ENCODE measurements at places on chromosomes 3 and 15.

- peak; percentile 57 for DNase-seq
Measured at GRCh38 chr3:60720736-60721135, 530.5 kb downstream of the FHIT start.

- no peak for DNase-seq
Measured at GRCh38 chr3:4675704-4676103, 182.6 kb downstream of the ITPR1 start.

DNA sequence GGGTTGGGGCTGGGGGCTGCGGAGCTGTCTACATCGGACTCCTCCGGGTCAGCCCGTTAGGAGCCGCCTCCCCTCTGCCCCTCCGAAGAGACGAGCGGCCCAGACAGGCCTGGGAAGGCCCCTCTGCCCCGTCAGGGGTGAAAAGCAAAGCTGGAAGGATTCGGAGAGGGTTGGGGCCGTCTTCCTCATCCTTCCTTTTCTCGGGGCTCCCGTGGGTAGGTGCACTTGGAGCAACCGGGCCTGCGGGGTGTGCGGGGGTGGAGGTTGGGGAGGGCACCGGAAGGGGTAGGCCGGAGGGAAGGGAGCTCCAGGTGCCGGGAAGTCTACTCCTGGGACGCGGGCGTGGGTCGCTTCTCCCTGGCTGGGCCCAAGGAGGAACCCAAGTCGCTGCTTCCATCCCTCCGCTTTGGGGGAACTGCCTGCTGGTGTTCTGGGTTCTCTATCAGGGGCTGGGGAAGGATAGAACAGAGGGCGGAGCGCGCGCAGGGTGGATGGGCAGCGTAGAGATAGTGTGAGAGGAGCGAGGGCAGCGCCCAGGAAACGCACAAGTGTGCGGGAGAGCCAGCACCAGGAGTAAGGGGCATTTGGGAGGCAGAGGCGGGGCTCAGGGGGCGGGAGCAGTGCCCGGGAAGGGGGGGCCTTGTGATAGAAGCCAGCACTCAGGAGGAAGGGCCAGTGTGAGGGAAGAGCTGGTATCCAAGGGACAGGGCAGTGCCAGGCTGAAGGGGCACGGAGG lies 590 bp downstream of the POLR2H start:
- DNase-seq: peak; percentile 34

DNA sequence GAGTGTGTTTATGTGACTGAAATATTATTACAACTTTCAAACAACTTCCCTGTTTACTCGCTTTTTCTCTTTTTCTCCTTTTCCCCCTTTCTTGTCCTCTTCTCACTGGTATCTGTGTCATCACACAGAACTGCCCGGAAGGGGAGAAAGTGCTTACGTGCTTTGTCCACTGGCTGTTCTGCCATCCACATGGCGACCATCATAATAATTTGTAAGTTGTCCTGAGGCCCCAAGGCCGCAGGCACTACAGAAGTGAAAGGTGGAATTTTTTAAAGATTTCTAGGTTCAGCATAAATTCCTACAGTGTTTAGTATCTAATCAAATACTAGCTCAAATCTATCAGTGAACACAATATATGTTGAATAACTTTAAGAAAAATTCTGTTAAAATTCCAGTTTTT lies 26.7 kb upstream of the ABHD10 start:
- no peak for DNase-seq

DNA sequence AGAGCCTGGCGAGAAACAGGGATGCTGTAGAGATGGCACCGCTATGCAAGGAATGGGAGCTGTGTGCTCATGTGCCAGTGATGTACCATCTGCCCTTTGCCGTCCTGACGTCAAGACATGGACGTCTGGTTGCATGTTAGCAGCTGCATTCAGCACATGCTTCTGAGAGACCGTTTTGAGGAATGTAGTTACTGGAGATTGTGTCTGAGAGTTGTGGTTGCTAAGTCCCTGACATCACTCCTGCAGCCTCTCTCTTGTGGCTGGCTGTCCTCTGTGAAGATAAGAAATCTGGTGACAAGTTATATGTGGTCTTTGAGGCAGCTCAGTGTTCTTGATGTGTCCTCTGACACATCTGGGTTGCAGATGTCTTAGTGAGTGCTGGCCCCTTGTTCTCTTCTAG lies 165.1 kb downstream of the APBA2 start:
- DNase-seq: no peak

GRCh38 chr3:134020135-134020680 lies 9.5 kb downstream of the SLCO2A1 start:
- no peak for DNase-seq

DNA sequence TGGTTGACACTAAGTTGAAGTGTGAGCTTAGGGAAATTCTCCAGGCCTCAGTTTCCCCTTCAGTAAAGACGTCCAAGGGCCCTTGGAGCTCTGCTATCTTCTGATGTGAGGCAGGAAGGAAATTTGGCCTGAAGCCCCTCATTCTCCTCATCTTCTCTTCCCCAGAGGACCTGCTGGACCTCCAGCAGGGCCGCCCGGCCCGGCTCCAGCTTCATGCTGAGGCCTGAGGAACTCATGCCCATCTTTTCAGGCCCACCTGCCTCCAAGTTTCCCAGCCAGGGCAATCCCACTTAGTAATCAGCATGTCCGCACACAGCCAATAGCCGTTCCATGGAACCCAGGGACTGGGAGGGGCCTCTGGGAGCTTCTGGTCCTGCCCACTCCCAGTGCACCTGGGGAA lies 4.0 kb downstream of the LRRC15 start:
- DNase-seq: no peak

GRCh38 chr3:156180077-156180476 lies 59.7 kb downstream of the KCNAB1 start:
- DNase-seq: no peak

GRCh38 chr15:29774900-29775299 lies 47.4 kb downstream of the TJP1 start:
- peak; percentile 9 for DNase-seq

- peak; percentile 18 for DNase-seq
Measured at GRCh38 chr3:116440196-116440595, 5.1 kb downstream of the LSAMP start.
